Non-pigmented ciliary epithelial cell (primary cell): ENCODE measurements at places on chromosomes 2 and 18.

GRCh38 chr2:171433763-171434012, at the start of gene METTL8:
Gene METTL8, minus strand, starts transcription at chr2:171433990. Its CDS starts 41,805 bp downstream, at chr2:171392185.
- no peak for DNase-seq

GRCh38 chr2:96265349-96265839, 403 bp downstream of the TMEM127 start:
- no peak for DNase-seq

GRCh38 chr18:57589161-57589560, 2.7 kb upstream of the FECH start:
- DNase-seq, result no peak

DNA sequence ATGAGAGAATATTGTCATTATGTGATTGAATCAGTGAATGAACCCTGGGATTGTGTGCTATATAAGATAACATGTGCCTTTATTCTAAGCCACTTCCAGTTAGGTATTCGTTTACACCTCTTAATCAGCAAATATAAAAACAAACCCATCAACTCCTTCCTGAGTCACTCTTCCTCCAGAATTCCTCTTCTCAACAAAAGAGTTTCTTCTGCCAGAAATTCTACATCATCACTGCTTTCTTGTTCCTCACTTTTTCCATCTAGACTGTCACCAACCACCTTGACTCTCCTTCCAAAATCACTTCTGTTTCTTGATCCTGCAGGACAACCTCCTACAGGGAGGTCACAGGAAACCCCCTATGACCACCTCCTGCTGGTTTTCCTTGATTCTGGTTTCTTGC, 261.4 kb downstream of the CYP26B1 start:
- DNase-seq, result no peak

- DNase-seq, result no peak
Measured at GRCh38 chr18:36744261-36744876, 84.4 kb downstream of the TPGS2 start.

- DNase-seq, result no peak
Measured at GRCh38 chr2:73588177-73588576, 54.0 kb downstream of the NAT8 start.

DNA sequence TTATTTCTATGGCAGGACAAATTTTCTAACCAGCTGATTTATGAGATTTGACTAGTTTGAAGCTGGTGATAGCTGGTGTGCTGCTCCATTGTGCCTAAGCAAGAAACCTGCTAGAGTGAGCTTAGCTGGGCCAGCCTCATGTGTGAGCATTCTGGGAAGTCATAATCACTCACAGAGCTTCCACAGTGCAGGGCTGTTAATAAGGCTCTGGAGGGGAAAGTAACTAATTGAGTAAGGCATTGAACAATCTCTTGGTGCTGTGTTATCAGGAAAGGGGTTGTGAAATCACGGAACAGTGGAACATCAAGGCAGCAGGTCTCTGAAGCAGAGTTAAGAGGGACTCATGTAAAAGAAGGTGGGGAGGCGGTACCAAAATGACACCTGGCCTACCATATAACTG, 772.6 kb downstream of the MBD2 start:
- DNase-seq, result no peak

GRCh38 chr2:106039634-106040315, 154.3 kb downstream of the UXS1 start:
- no peak for DNase-seq

GRCh38 chr2:227642656-227643055, 23.9 kb upstream of the SCYGR5 start:
- DNase-seq, result no peak
